Stimulated activated CD8-positive, alpha-beta memory T cell treated with anti-CD3 and anti-CD28 coated beads, Interleukin-2, amount 100 ng/mL, for 48 hours (primary cell): ENCODE measurements at places on chromosomes 5 and 9.

DNA sequence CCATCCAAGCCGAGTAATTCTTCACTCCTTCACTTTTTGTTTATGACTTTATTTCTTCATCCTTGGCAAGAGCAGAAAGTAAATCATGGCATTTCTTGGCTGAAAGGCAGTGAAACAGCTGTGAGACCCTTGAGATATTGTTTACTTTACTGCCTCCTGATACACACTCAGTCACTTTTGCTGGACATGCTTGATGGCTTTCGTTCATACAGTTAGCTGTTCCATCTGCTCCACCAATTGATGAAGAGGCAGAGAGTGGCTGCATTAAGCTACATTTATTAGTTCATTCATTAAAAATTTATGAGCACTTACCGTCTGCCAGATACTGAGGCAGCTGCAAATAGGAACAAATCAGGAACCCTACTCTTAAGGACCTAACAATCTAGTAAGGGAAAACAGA, 184.4 kb upstream of the OR13F1 start:
- DNase-seq = no peak

DNA sequence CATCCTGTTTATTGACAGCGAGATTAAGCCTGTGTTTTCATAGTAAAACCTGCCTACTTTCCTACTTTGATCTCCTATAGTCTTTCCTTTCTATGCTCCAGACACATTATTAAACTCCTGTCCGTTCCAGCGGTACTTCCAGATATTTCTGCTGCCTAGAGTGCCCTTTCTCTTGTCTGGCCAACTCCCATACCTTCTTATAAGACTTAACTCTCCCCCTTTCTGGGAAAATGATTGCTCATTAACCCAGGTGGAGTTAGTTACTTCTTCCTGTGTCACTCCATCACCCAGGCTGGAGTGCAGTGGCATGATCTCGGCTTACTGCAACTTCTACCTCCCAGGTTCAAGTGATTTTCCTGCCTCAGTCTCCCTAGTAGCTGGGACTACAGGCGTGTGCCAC, 33.1 kb downstream of the KDM4C start:
- no peak for DNase-seq

- DNase-seq = no peak
Measured at GRCh38 chr9:129686736-129687135, 21.3 kb downstream of the PRRX2 start.

GRCh38 chr9:81499594-81499993, 189.8 kb downstream of the TLE1 start:
- no peak for DNase-seq

- no peak for DNase-seq
Measured at GRCh38 chr5:138109463-138110265, 25.8 kb downstream of the WNT8A start.

- no peak for DNase-seq
Measured at GRCh38 chr5:79173626-79174025, 62.0 kb downstream of the BHMT start.

- DNase-seq = no peak
Measured at GRCh38 chr9:138103111-138103848, 225.7 kb downstream of the CACNA1B start.

GRCh38 chr9:124506931-124507879, at the start of gene NR5A1:
Gene NR5A1, minus strand, starts transcription at chr9:124507399. Its CDS starts 4,004 bp downstream, at chr9:124503395.
- DNase-seq = no peak

DNA sequence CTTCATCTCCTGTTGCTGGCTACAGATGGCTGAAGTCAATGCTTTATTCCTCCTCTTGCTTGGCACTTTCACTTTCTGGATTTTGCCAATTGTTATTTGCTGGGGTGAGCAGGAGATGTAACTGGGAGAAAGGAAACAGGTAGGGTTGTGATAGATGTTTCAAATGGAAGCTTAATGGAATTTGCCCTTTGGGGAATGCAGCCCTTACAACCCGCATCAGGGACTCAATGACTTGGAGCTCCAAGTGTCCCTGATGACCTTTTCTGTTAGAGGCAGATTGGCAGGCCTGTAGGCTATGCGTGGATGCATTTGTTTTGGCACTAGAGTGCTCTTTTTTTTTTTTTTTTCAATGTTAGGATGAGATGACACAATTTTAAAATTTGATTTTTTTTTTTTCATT, 219.9 kb upstream of the GLRA1 start:
- no peak for DNase-seq

DNA sequence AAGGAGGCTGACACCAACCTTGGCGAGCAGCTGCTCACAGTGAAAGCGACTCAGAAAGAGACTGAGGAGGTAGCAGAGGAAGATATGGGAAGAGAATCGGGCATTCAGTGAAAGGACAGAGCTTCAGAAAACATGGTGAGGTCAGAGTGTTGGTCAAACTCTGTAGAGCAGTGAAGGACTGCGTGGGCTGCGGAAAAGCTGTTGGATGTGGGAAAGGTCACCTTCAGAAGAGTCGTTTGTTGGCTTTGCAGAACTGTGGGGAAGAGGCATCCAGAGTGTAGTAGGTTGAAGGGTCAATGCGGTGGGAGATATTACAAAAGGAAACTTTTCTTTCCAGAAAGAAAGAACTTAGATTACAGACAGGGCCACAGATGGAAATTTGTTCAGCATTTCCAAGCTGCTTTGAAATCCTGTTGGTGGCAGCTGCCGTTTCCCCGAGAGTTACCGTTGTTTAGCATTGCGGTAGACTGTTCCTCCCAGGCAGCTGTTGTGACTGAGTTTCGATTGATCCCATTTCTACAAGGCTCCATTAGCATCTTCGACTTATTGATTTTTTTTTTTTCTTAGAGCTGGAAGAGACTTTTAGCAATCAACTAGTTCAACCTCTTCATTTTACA, 58.3 kb upstream of the AFAP1L1 start:
- no peak for DNase-seq

- DNase-seq = no peak
Measured at GRCh38 chr5:34685485-34686165, 29.5 kb downstream of the RAI14 start.
